Cardiac muscle cell (in vitro differentiated cells and primary cell): ENCODE measurements at places on chromosomes 2 and 18.

- no peak for DNase-seq
These were observed 29.8 kb downstream of the COL6A3 start for GRCh38 chr2:237383991-237384671.

GRCh38 chr18:79912994-79913831 is 38.2 kb downstream of the SLC66A2 start:
- DNase-seq: no peak

GRCh38 chr2:100813527-100813926 is 6.4 kb upstream of the NPAS2 start:
- peak; percentile 13 for DNase-seq

DNA sequence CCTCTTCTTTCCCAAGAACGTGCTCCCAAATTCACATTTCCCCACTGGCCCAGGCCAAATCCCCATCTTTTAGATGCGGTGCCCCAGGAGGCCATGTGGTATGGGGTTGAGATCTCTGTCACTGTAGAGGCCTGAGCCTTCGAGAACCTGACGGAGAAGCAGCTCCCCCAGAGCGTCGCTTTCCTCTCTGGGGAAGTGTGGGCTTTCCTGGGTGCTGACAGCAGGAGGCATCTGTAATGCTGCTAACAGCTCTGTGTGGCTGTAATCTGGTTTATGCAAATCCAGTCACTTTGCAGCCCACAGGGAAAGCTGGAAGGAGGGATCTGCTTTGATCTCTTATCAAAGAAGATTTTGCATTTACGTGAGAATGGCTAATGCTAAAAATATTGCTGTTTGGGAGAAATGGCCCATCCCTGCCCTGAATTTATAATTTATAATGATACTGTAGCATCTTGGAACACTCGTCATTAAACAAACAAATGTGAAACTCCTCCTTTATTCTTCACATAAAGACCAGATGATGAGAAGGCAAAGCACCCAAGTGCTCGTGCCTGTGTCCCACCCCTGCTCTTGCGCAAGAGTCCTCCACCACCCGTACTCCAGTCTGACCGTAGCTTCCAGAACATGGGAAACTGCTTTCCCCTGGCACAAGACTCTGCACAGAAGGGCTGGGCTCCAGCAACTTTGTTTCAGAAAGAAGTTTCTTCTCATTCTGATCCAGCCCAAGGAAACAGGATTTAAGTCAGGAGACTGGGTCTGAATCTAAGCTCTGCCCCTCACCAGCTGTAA is 109.9 kb upstream of the EPC2 start:
- peak; percentile 77 for DNase-seq

DNA sequence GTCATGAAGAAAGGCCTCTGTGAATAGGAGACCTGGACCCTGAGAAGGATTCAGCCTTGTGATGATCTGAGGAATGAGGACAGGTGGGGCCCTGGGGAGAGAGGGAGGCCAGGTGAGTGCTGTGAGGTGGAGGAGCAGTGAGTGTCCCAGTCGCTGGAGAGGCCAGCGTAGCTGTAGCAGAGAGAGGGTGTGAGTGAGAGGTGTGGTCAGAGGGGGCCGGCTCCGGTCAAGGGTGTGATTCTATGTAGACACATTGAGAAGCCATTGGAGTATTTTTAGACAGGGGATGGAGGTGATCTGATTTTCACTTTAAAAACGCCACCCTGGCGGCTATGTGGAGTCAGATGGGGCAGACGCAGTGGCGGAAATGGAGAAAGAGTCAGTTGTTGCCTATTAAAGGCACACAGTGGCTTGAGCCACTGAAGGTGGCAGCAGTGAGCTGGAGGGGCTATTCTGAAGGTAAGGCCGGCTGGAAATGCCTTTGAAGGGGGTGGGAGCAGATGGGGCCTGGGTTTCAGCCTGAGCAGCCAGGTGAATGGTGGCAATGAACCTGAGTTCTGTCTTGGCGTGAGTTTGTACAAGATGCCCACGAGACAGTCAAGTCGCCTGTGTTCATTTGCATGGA is 55.6 kb downstream of the GREB1 start:
- no peak for DNase-seq
